Stimulated activated CD8-positive, alpha-beta memory T cell treated with anti-CD3 and anti-CD28 coated beads, Interleukin-7, amount 100 ng/mL, for 1 hour (primary cell): ENCODE measurements at places on chromosomes 12 and 14.

- no peak for DNase-seq
Observed at GRCh38 chr14:78401866-78402265, 231.7 kb downstream of the NRXN3 start.

DNA sequence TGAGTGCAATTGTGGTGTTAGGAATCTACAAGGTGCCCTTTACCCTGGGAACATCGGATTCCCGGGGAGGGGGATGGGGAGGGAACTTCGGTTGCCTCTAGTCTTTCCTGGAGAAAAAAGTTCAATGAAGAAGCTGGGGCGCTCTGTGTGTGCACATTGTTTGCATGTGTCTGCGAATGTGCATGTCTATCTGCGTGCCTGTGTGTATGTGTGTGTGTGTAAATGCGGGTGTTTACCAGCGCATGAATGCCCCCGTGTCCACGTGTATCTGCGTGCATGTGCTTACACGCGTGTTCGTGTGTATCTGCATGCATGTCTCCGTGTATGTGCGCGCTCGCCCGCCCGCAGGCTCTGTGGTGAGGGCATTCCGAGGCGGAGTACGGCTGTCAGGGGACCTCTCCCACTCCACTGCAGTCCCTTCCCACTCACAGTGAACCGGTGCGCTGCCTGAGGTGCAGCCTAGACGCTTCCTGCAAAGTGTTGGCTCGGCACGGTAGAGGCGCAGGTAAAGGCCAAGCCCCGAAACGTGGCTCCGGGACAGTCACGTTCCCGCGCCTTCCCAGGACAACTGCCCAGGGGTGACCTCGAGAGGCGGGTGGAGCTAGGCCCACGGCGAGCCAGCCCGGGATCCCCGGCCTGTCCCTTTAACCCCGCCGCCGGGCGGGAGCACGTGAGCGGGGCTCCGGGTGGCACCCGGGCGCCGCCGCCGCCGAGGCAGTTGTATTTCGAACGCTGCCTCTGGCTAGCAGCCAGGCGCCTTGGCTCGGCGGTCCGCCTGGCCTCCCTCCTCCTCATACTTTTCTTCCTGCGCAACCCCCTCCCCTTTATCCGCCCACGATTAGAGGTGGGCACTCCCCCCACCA, 539 bp upstream of the HMGA2 start:
- DNase-seq = no peak

DNA sequence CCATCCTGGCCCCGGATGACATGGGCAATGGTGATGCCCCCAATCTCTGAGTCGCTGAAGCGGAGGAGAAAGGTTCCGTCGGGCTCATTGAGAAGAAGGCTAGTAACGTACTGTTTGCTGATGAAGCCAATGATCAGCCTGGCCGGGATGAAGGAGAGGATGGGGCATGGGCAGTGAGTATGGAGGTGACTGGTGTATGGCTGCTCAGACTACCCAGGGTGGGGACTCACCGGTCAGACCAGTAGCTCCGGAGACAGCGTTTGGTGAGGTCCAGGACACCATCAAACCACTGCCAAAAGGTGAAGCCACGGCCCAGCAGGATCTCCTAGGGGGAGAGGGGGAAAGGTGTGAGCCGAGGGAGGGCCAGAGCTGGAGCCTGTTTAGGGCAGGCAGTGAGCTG, 10.9 kb downstream of the NAB2 start:
- DNase-seq = no peak

- DNase-seq = no peak
Observed at GRCh38 chr14:89032086-89032649, 207.7 kb downstream of the TTC8 start.

DNA sequence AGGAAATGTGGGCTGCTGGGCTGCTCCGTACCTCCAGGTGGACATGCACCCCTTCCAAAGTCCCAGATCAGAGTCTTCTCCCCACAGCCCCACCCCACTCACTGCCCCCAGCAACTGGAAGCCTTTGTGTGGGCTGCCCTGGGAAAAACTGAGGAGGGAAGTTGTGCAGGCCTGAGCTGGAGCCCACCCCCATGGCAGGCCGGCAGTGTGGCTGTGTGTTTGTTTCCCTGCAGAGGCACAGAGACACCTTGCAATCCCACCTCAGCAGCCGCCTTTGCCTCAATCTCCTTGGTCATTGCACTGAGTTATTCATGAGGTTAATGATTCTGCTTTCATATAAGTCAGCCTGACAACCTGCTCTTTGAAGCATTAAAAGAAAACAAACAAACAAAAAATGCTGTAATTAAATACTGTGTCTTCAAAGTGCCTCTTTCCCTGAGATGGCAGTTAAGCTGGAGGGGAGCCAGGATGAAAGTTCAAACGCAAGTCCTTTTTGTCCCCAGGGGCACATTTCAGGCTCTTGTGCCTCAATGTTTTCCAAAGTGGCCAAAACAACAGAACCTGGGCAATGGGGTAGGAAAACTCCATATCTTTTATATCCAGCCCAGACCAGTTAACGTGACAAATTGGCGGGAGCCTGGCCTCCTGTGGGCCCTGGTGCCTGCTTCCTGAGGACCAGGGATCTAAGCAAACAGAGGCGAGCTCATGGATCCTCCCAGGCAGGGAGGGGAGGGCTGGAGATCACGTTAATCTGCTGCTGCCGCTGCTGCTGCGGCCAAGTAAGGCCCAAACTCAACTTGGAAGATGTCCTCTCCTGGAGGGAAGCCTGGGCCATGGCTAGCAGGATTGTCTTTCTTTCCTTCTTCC, 51.9 kb upstream of the TSPAN11 start:
- DNase-seq = no peak

DNA sequence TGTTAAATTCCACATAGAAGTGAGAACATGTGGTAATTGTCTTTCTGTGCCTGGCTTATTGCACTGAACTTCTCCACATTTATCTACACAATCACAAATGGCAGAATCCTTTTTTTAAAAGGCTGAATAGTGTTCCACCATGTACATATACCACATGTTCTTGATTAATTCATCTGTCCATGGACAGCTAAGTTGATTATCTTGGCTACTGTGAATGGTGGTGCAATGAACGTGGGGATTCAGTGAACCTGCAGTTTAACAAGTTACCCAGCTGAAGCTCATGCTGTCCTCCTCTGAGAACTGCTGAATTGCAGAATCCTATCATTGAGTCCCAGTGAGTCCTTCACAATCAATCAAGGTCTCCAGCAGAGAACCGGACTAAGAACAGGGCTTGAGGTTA, 74.9 kb downstream of the TBK1 start:
- DNase-seq = no peak

DNA sequence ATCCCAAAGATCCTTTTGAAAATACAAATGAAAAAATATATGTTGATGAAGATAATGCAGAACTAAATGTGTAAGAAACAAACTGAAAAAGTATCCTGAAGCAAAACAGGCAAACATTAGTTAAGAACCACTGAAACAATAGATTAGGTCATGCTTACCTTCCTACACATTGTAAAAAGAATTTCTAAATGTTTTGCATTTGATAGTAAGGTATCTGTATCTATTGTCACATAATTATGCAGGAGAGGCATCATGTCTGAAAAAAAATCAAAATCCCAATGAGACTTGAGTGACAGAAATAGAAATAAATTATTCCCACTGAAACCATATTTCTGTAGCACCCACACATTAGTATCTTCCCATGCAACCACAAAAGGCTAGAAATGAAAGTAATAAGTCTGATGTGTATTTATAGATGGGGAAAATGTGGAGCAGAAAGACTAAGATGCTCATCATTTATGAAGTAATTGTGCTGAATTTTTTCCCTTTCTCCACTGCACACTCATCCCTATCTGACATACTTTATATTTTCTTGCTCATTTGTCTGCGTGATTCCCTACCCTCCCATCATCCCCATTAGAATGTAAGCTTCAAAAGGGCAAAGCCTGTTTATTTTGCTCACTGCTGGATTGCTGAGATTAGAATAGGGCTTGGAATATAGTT, 43.5 kb downstream of the IPO8 start:
- no peak for DNase-seq

- DNase-seq = peak; percentile 19
Observed at GRCh38 chr12:124566997-124567672, at the start of gene NCOR2. NCOR2 (minus strand) TSS chr12:124567612; CDS start chr12:124495251, 72,361 bp downstream.

GRCh38 chr12:125804660-125805059, 739.4 kb downstream of the AACS start:
- no peak for DNase-seq

- peak; percentile 2 for DNase-seq
Observed at GRCh38 chr14:72714094-72714493, 179.8 kb downstream of the DPF3 start.

DNA sequence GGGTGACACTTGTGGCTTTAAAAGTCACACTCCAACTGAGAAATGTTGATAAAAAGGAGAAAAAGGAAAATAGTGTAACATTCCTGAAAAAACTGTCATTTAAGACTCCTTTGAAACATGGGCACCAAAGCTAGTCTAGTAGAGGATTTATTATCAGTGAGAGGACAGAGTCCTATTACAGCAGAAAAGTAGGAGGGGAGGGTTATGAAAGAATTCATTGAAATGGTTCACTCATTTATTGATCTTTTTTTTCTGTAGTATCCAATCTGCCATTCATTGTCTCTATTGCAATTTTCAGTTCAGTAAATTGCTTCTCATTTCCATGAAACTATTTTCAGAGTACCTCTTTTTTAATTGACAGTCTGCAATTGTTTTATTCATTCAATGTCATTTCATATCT, 25.4 kb downstream of the PPM1A start:
- DNase-seq = no peak

GRCh38 chr12:110556705-110557104, 26.4 kb downstream of the PPTC7 start:
- no peak for DNase-seq

- DNase-seq = no peak
Observed at GRCh38 chr12:128611736-128612135, 212.0 kb downstream of the SLC15A4 start.

DNA sequence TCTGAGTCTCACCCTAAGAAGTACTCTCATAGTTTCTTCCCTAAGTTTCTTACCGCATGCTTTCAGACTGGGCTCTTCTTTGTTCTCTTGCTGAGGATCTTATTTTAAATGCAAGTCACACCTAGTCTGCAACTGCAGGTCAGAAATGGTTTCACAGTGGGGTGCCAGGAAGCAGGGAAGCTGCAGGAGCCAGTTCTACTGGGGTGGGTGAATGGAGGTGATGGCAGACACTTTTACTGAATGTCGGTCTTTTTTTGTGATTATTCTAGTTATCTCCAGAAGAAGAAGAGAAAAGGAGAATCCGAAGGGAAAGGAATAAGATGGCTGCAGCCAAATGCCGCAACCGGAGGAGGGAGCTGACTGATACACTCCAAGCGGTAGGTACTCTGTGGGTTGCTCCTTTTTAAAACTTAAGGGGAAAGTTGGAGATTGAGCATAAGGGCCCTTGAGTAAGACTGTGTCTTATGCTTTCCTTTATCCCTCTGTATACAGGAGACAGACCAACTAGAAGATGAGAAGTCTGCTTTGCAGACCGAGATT, 1.7 kb downstream of the FOS start:
- no peak for DNase-seq

- DNase-seq = no peak
Observed at GRCh38 chr14:29529418-29529817, 398.2 kb downstream of the PRKD1 start.

GRCh38 chr12:108060903-108061302, 68.2 kb upstream of the WSCD2 start:
- DNase-seq = no peak

GRCh38 chr12:54603872-54604271, 15.4 kb upstream of the PPP1R1A start:
- DNase-seq = no peak

DNA sequence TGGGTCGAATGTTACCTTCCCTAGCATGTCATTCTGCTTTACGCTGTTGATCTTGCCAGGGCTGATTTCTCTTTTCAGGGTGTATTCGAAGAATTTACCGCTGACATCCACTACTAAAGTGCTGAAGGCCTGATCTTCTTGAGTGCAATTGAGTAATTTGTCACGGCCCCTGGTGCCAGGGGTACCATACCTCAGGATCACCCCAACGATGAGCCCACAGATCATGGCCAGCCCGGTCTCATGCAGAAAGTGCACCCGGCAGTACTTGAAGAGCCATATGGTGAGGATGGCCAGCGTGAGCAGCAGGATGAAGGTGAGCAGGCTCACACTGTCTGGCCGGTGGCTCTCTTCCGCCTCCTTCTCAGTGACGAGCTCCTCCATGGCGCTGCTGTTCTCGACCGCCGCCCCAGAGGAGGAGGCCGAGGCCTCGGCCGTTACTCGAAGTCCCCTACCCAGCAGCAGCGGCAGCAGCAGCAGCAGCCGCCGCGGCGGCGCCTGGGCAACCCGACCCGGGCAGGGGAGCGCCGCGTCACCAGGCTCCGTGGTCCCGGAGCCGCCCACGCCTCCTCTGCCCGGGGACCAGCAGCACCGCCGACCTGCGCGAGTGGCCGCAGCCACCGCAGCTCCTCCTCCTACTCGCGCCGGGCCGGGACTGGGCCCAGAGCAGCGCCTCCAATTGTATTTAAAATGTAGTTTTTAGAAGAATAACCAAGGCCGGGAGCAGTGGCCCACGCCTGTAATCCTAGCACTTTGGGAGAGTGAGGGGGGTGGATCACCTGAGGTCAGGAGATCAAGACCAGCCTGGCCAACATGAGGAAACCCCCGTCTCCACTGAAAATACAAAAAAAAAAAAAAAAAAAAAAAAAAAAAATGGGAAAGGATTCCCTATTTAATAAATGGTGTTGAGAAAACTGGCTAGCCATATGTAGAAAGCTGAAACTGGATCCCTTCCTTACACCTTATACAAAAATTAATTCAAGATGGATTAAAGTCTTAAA, 58.5 kb upstream of the TMPO start:
- no peak for DNase-seq

DNA sequence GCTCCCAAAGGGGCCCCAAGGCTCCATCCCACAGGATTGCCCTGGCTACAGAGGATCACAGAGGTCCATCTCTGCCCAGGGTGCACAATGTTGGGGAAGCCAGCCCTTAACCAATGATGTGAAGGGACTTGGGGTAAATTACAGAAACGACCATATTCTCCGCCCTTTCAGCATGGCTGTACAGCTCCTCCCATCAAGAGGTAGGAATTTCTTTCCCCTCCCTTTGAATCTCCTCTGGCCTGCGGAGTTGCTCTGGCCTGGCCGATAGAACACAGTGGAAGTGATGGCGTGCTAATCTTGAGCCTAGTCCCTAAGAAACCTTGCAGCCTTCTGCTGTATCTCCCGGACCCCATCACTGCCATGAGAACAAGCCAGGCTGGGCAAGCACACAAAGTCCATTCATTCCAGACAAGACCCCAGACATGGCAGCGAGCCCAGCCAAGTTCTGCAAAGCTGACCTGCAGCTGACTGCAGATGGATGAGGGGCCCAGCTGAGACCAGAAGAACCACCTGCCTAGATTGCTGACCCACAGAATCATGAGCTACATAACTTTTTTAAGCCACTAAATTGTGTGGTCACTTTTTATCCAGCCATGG, 6.9 kb upstream of the IFI27 start:
- no peak for DNase-seq
